ENCODE measurements at places on chromosomes 6 and 20. TPM values are rescaled to one million over a fixed set of nuclear protein-coding genes. Genes with fewer than 3 reads are reported as not detected.

GRCh38 chr20:60894091-60894490, 358.0 kb upstream of the CDH4 start:
- H3K27me3 ChIP-seq, result no peaks in the 10 kb centered on the region
- no peak overlapping the region for H3K4me3 ChIP-seq
- H3K4me1 ChIP-seq, result no peaks in the 10 kb centered on the region
- H3K27ac ChIP-seq, result no peak overlapping the region

HSPA1L gene
- 5.5 TPM for total RNA-seq

GRCh38 chr6:37210313-37210968, 40.5 kb downstream of the PIM1 start:
- H3K27me3 ChIP-seq, result no peaks in the 10 kb centered on the region
- peaks cover 32% of the 10 kb centered on the region for H3K4me1 ChIP-seq
- peak; percentile 67 for DNase-seq
- no peak overlapping the region for H3K4me3 ChIP-seq

- no peaks in the 10 kb centered on the region for H3K4me1 ChIP-seq
- peaks cover 11% of the 10 kb centered on the region for H3K27me3 ChIP-seq
Measured at GRCh38 chr6:137013738-137014602, 30.8 kb downstream of the IL20RA start.

DNA sequence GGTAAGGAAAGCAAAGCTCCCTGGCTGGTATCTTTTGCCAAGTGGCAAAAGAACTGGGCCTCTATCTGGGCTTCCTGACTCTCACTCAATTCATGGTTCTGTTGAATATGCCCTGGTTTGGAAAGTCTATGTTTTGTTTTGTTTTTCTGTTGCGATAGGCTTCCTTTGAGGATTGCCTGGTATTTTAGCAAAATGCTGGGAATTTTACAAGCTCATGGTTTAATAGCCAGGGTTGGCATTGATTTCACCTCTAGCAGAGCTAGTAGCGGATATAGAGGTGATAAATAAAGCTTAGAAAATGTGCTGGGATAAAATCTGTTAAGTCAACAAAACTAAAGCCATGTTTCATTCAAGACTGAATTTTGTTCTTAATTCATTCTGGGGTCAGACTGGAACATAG, 109.9 kb downstream of the RNF144B start:
- DNase-seq, result no peak
- H3K4me3 ChIP-seq, result no peak overlapping the region
- H3K36me3 ChIP-seq, result no peaks in the 10 kb centered on the region
- no peak overlapping the region for H3K27ac ChIP-seq

TOMM34 gene
- total RNA-seq, result 10.7 TPM

CD24 gene
- total RNA-seq, result 0.17 TPM

DNA sequence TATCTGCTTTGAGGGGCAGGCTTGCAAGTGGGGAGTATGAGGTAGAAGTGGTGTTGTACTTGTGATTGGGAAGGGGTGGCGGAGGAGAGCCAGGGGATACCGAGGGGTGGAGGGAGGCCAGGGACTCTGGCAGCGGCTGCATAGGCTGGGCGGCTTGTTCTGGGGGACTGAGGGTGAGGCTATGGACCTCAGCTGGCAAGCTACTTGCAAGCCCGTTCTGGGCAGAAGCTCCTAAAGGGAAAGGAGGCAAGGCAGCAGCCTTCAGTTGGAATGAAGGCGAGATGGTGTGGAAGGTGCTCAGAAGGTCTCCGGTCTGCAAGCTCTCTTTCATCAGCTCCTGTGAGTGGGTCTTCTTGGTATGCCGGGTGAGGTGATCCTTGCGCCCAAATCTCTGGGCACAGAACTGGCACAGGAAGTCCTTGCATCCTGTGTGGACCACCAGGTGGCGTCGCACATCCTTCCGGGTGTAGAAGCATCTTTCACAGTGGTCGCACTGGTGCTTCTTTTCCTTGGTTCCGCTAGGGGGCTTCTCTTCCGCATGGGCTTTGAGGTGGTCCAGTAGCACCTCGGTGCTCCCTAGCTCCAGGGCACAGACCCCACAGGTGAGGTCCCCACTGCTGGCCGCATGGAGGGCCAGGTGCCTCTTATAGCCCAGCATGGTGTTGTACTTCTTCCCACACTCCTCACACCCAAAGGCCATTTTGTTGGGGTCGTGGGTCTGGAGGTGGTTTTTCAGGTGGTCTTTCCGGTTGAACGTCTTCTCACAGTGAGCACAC, 66.0 kb downstream of the PLAGL1 start:
- peaks cover 3% of the 10 kb centered on the region for H3K27me3 ChIP-seq
- peak; percentile 69 for DNase-seq
- no peaks in the 10 kb centered on the region for H3K36me3 ChIP-seq
- H3K27ac ChIP-seq, result no peak overlapping the region
- no peaks in the 10 kb centered on the region for H3K4me1 ChIP-seq

GRCh38 chr20:50386641-50386960, 123.6 kb upstream of the PTPN1 start:
- H3K4me1 ChIP-seq, result peaks cover 7% of the 10 kb centered on the region
- H3K36me3 ChIP-seq, result no peaks in the 10 kb centered on the region
- H3K4me3 ChIP-seq, result no peak overlapping the region
- peaks cover 4% of the 10 kb centered on the region for H3K27me3 ChIP-seq

DNA sequence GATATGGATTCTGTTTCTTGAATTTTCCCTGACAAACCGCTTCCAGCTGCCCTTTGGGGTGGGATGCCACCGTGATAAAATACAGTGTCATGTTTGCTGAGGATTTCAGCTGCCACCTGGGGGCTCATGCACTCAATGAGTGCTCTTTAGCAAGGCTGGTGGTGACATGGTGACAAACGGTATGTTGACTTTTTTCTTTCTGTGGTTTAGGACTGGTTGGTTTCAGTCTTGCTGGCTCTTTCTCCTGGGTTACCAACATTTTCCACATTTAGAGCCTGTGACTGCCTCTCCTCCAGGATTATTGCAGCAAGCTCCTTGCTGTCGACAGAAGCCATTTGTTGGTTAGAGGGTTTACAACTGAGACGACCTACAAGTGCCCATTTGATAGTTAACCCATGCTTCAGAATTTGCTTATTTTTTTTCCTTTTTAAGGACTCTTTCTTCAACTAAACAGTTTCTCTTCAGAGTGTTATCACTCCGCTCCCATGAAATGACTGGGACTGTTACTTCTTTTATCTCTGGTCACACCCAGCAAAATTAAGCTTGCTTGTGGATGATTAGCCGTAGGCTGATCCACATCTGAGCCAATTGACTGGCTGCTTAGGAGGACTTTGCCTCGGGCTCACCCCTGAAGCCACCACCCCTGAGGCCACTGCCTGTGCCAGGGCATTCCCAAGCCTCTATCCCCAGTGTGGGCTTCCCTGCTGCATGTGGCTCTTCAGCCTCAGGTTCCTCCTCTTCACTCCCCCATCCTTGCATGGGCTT, 48.4 kb upstream of the CDYL start:
- H3K27me3 ChIP-seq, result peaks cover 2% of the 10 kb centered on the region
- peak; percentile 15 for DNase-seq
- no peak overlapping the region for H3K4me3 ChIP-seq
- H3K4me1 ChIP-seq, result no peaks in the 10 kb centered on the region

PEDS1 gene
- 26.4 TPM for total RNA-seq

DNA sequence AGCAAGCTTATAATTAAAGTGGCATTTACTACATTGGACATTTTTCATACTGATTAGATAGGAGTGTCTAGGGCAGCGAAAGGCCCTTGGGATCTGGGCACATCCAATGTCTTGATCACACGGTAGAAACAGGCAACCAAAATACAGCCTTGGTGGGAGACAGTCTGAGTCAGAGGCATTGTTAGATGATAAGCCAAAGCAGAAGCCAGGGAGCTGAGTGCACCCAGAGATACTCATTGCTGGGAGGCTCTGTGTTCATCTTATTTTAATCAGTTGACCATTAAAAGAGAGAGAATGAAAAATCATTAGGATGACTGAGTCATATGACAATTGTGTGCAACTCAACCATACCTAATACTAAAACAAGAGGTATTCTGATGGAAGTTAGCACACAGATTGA, 109.5 kb downstream of the LCA5 start:
- no peak for DNase-seq
- no peaks in the 10 kb centered on the region for H3K4me1 ChIP-seq
- no peaks in the 10 kb centered on the region for H3K27me3 ChIP-seq

- DNase-seq, result no peak
- H3K4me3 ChIP-seq, result no peak overlapping the region
- H3K4me1 ChIP-seq, result no peaks in the 10 kb centered on the region
Measured at GRCh38 chr6:85754894-85755293, 112.2 kb upstream of the SYNCRIP start.

RBM24 gene
- not detected for total RNA-seq

DNA sequence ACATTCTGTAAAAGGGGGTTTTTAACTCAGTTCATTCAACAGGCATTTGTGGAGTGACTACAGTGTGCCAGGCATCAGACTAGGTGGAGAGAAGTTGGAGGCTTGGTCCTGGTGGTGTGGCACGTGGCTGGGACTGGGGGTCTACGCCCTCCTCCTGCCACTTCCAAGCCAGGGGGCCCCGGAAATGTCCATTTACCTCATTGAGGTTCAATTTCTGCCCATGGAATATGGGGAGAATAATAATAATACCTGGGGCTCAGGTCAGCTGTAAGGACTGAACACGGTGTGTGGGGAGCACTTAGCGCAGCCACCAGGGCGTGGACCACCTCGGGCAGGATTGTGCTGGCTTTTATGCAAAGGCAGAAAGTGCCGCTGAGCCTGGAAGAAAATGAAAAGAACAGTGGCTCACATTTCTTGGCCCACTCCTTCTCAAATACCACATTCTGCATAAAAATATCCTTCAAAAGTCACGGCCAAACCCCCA, 229.4 kb downstream of the ANKRD60 start:
- no peak overlapping the region for H3K27ac ChIP-seq
- no peak overlapping the region for H3K4me3 ChIP-seq
- no peak for DNase-seq
- H3K27me3 ChIP-seq, result peaks cover 2% of the 10 kb centered on the region

MACROD2 gene
- total RNA-seq, result not detected

OGFRL1 gene
- total RNA-seq, result 8.8 TPM

GRCh38 chr6:62466607-62467006, 180.6 kb upstream of the KHDRBS2 start:
- H3K4me3 ChIP-seq, result no peak overlapping the region
- DNase-seq, result no peak
- H3K36me3 ChIP-seq, result no peaks in the 10 kb centered on the region
- H3K27ac ChIP-seq, result no peak overlapping the region
- no peaks in the 10 kb centered on the region for H3K4me1 ChIP-seq

DNA sequence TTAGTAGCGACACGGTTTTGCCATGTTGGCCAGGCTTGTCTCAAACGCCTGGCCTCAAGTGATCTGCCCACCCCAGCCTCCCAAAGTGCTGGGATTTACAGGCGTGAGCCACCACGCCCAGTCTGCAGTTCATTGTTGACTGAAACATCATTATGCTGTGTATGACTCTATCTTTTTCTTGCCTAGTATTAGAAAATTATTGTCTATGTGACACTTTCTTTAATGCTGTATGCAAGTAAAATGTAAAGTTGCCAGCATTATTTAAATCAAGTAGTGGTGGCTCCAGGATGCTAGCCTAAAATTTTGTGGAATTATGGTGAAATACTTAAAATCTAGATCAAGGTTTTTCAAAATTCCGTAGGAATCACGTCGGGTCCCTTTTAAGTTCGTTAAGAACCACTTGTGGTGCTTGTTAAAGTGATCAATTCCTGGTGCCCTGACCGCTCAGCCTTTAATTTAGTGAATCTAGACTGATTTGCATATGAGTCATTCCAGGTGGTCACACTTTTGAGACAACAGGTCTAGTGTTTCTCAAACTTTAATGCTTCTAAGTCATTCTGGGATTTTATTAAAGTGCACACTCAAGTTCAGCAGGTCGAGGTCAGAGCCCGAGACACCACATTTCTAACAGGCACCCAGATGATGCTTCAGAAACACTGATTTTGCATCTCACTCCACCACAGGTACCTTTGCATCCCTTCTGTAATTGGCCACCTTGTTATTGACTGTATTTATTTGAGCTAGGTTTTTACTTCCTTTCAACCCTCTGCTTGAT, 132.6 kb upstream of the MTHFD1L start:
- no peak for DNase-seq
- H3K4me1 ChIP-seq, result no peaks in the 10 kb centered on the region
- H3K27me3 ChIP-seq, result no peaks in the 10 kb centered on the region
- H3K27ac ChIP-seq, result no peak overlapping the region
- H3K36me3 ChIP-seq, result no peaks in the 10 kb centered on the region

DNA sequence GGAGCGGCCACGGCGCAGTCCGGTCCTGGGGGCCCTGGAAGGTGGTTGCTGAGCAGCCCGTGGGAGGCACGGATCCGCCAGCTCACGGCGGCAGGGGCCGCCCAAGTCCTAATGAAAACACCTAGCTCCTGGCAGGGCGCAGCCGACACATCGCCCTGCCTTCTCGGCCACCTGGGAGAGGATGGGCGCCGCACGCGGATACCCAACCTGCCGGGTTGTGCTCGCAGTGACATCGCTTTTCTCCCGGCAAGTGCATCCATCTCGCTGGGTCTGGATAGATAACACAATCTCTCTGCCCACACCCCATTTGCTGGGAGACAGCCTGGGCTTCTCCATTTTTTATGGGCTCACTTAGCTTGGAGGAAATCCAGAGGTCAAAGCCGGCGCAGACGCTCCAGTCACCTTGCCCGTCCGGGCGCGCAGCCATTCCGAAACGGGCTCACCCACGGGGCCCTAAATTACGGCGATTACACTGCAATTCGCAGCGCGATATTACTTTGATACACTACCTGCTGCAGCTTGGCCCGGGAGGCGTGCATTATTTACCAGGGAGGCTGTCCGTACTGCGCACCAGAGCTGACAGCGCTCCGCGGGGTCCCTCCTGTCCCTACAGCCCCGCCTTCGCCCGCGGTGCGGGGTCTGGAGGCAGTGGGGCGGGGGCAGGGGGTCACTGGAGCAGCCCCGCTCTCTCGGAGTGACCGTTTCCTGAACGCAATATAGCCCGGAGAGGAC, 36.2 kb upstream of the CCDC167 start:
- H3K4me3 ChIP-seq, result no peak overlapping the region
- peaks cover 26% of the 10 kb centered on the region for H3K36me3 ChIP-seq
- H3K27ac ChIP-seq, result no peak overlapping the region
- H3K27me3 ChIP-seq, result no peaks in the 10 kb centered on the region
- H3K4me1 ChIP-seq, result no peaks in the 10 kb centered on the region
- DNase-seq, result no peak

ID1 gene
- total RNA-seq, result 9.4 TPM

DNA sequence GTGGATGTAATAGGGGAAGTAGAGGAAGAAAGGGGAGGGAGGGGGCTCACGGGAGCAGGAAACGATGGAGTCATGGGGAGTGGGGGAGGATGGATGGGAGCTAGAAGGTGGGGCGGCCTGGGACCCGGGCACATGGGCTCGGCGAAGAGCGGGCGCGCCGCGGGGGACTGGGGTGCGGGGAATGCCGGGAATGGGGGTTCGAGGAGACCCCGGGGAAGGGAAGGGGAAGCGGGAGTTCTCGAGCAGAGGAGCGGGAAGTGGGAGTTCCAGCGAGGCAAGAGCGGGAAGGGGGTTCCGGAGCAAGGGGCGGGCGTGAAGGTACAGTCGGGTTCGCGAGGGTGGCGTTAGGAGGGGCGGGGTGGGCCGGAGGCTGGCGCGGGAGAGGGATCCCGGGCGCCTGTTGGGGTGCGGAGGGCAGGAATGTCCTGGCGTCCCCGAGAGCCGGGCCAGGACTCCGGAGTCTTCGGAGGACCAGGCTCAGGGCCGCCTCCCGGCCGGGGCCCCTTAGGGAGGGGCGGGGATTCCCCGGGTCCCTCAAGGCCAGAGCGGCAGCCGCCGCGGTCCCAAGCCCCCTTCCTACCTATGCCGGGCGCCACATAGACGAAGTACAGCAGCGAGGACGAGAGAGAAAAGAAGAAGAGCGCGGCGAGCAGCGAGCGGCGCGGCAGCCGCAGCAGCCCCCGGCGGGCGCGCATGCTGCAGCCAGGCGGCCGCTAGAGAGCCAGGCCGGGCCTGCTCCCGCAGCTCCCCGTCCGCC, 504 bp downstream of the B4GALT5 start:
- DNase-seq, result peak; percentile 41
- peaks cover 36% of the 10 kb centered on the region for H3K4me1 ChIP-seq
- H3K27ac ChIP-seq, result peak overlapping the region; percentile 60
- no peaks in the 10 kb centered on the region for H3K36me3 ChIP-seq

ATG5 gene
- 35.1 TPM for total RNA-seq
